ENCODE measurements at places on chromosomes 5 and 9. TPM values are rescaled to one million over a fixed set of nuclear protein-coding genes. Genes with fewer than 3 reads are reported as not detected.

- peak; percentile 57 for DNase-seq
Observed at GRCh38 chr5:25414742-25415141, 770.0 kb upstream of the CDH10 start.

GRCh38 chr5:180208435-180209081, 453 bp downstream of the RASGEF1C start:
- DNase-seq: no peak

OTP gene
- not detected for total RNA-seq

DNA sequence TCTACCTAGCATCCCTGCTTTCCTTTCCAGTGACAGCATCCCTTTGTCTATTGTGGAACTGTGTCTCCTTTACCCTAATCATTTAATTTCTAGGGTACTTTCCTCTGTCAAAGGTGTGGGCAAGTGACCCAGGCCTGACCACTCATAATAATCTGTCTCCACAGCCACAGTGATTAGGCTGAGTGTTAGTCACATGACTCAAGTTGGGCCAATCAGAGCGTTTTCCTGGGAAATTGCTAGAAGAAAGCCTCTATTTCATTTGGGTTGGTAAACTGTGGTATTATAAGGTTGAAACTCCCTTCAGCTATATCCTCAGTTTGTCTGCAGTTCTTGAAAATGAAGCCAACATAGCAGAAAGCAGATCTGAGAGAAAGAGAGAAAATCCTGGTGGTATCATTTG, 14.2 kb upstream of the AP3B1 start:
- no peak for DNase-seq

GRCh38 chr5:27619982-27620381, 581.6 kb upstream of the CDH9 start:
- no peak for DNase-seq

PRLR gene
- total RNA-seq: 0.34 TPM

PCDHA13 gene
- not detected for total RNA-seq

COL15A1 gene
- total RNA-seq: 0.13 TPM

PCAT7 gene
- total RNA-seq: 1.1 TPM

CORO2A gene
- 9.2 TPM for total RNA-seq

DNA sequence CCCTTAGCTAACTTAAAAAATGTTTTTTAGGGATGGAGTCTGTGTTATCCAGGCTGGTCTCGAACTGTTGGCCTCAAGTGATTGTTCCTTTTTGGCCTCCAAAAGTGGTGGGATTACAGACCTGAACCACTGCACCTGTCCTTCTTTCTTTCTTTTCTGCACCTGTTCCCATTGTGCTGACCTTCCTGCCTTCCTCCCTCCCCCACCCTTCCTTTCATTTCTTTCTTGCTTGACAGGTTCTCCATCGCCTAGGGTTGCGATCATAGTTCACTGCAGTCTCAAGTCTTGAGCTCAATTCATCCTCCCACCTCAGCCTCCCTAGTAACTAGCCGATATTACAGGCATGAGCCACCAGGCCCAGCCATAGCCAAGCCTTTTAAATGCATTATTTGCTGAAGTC, 20.6 kb downstream of the JMY start:
- DNase-seq: no peak

DNA sequence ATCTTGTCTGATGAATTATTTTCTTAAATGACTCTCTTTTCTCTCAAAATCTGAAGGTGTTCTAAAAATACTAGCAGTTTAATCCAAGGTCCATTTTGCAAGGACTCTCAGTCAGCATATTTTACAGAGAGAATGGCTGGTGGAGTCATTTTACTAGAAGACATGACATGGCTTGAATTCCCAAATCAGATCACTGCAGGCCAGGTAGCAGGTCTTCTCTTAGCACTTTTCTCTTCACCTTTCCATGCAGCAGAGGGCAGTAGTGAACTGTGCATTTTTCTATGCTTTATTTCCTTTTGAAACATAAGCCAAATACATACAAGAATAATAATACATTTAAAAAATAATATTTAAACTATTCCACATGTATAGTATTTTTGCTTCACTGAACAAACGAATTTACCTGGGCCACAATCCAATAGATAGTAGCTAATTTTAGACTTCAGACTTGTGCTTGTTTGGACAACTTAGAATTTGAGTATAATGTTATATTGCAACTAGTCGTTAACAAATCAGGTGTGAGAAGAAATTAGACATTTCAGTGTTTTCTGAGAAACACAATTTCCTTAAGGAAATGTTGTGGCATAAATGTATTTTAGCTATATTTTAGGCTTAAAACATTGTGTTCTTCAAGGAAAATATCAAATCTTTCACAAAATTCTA, 289.4 kb upstream of the DAB2 start:
- DNase-seq: peak; percentile 58

LHX6 gene
- total RNA-seq: 0.77 TPM

- DNase-seq: no peak
Observed at GRCh38 chr5:77635917-77636640, 2.4 kb downstream of the OTP start.

DNA sequence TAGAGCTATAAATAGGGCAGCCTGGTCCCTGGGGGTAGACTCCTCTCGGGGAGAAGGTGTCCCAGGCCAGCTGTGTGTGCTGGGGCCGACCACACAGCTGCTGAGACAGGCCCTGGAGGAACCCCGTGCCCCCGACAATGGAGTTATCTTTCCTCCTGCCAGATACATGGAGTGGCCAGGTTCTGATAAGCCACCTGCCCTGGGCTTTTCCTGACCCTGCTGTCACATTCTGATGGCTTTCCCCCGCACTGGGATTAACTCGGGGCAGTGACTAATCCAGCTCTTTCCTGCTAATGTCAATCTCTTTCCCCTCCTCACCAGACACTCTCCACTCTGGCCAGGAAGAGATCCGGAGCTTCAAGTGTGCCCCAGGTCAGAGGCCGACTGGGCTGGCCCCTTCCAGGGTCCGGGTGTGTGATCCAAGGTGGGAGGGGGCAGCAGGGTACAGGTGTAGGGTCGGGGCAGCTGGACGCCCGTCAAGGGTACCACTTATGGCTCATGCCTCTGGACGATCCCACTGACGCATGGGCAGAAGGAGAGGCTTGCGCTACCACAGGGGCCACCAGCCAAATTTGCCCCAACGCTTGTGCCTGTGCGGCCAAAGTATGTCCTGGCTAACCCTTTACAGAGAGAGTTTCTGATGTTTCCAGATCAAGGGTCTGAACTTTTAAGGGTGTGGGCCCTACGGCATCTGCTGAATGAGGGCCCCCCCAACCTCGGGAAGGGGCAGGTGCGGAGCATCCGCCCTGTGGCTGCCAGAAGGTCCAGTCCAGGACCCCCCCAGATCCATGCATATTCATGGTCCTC, 20.6 kb upstream of the COL5A1 start:
- no peak for DNase-seq

MLANA gene
- not detected for total RNA-seq

- no peak for DNase-seq
Observed at GRCh38 chr5:167573370-167574127, 717.9 kb upstream of the WWC1 start.

GRCh38 chr5:77876316-77876715, 100.2 kb upstream of the TBCA start:
- no peak for DNase-seq

ARID3C gene
- total RNA-seq: not detected

DNA sequence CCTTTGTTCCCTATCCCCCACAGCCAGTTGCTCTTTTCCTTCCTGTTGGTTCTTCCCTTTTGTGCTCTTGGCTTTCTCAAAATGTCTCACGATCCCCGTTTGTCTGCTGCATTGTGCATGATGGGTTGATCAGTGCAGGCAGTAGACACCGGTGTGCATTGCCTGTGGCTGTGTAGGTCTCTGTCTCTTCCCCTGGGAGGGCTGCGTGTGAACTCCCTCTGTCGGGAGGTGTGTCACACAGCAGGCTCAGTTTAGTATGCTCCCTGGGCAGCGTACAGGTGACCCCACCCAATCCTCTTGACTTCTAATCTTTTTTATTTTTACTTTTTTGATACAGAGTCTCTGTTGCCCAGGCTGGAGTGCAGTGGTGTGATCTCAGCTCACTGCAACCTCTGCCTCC, 265.3 kb downstream of the FSTL4 start:
- DNase-seq: peak; percentile 6

DNA sequence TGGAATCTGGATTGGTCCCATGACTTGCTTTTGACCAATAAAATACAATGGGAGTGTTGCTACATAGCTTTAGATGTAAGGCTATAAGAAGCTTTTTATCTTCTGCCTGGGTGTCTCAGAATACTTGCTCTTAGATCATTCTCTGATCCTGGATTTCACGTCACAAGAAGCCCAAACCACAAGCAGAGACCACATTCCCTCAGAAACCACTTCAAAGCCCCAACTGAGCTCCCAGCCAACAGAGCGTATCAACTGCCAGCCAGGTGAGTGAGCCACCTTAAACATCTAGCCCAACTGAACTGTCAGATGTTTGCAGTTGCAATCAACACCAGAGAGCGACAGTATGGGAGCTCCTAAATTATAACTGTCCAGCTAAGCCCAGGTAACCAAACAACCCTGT, 687.1 kb downstream of the TLE1 start:
- peak; percentile 76 for DNase-seq

DNA sequence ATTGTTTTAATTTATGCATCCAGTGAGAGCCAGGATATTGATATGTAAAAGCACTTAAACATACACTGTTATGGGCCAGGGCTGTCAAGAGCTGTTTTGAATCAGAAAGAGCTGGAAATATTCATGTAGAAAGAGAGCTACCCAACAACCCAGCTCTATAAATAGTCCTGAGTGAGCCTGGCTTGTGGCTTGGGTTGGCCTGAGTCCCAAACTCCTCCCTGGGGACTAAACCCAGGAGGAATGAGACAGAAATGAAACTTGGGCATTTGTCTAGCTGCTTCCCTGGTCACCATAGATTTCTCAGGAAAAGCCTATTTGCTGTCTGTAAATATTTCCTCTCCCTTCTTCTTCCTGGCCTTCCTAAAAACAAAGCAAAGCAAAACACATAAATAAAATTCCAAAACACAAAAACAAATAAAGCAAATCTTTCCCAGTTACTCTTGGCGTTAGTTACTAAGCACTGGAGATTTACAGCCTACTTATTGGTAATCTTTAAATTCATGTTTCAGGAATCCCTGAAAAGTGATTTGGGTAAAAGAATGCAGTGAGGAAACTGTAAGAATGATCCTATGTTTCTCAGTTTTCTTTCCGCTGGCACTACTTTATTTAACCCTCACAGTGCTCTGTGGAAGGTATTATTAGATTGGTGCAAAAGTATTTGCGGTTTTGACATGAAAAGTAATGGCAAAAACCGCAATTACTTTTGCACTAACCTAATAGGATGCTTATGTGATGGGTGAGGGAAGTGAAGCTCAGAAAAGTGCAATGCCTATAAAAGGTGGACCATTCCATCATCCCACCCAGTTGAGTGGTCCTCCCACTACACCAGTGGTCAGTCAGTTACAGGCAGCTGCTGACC, 111.8 kb downstream of the CARTPT start:
- peak; percentile 76 for DNase-seq

- no peak for DNase-seq
Observed at GRCh38 chr5:44538797-44539601, 149.8 kb upstream of the FGF10 start.

- DNase-seq: no peak
Observed at GRCh38 chr9:124032247-124032646, 20.7 kb downstream of the LHX2 start.

- peak; percentile 19 for DNase-seq
Observed at GRCh38 chr9:108994695-108995094, 18.6 kb downstream of the CTNNAL1 start.

DNA sequence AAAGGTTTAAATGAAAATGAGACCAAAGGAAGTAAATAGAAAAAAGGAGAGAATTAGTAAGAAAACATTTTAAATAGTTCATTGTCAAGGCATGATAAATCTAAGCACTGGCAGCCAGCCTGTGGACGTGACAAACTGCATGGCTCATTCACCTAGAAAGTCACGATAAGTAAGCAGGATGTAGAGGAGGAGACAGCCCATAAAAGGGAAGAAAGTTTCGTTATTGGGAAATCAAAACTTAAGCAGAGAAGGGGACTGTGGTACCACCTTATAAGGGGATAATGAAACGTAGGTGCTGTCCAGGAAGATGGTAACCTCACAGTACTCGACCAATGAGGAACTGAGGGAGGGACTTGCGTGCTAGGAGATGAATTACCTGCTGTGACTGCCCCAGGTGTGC, 494.5 kb upstream of the GRAMD2B start:
- peak; percentile 29 for DNase-seq

IFNA21 gene
- not detected for total RNA-seq

PHF24 gene
- total RNA-seq: not detected
